ENCODE measurements at places on chromosomes 7 and 10. TPM values are rescaled to one million over a fixed set of nuclear protein-coding genes. Genes with fewer than 3 reads are reported as not detected.

The GNGT1 gene
- not detected for total RNA-seq

DNA sequence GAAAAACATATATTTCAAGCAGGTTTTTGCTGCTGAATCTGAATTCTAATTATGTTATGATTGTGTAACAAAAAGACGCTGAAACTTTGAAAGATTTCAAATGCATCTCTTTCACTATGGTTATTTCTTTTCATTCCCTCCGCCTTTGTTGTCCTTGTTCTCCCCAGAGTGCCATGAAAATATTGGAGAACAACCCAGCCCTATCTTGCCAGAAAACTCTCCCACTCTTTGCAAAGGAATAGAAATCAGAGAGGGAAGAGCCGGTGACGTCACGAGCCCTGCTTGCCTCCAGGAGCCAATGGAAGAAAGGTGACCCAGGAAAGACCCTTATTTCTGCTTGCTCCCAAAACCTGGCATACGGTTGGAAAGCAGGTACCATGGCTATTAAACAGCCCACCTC lies 3.4 kb downstream of the GFRA1 start:
- no peak for DNase-seq

GRCh38 chr10:110203500-110204455 lies 3.6 kb upstream of the MXI1 start:
- no peak for DNase-seq

DNA sequence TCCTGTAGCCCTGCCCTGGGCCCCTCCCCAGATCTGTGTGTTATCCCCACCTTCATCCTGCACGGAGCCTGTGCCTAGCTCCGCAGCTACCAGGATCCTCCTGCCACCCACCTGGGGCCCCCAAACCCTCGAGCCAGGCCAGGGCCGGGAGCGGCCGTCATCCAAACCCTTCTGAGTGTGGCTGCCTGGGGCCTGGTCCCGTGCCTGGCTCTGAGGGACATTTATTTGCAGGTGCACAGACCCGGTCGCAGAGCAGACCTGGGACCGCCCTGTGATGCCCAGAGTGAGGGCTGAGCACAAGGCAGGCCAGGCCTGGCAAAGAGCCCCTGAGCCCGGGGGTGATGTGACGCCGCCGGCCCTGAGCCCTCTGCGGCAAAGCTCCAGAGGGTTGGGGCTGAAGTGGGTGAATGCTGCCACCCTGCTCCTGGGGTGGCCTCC lies 27.4 kb upstream of the INPP5A start:
- DNase-seq = no peak

DNA sequence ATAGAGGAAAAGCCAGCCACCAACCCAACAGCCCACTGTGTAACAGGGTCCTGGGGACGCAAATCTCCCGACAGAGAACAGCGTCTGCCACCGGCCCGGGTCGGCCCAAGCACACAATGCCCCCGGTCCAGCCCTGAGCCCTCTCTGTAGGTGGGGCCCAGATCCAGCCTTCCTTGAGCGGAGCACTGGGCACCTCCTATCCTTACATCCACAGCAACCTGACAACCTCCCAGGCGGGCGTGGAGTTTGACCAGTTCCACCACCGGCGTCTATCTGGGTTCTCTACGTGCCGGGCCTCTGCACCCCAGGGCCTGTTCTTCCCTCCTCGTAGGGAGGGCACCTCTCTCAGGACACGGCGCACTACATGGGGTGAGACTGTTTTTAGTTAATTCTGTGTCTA lies 109.0 kb downstream of the CYTH3 start:
- no peak for DNase-seq

DNA sequence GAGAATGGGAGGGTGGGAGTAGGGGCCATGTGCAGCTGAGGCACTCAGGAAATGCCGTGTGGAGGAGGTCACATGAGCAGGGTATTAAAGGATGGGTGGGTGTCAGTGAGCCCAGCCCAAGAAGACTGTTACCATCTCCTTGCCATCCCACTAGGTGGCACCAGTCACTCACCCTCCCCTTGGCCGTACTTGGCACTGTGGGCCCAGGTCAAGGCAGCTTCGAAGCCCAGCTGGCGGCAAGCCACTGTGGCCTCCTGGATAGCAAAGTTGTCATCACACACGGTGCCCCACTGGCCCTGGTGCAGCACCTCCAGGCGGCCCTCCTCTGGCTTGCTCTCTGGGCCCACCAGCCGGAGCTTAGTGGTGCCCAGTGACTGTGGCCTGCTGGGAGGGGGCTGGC lies 5.4 kb downstream of the LOXL4 start:
- no peak for DNase-seq

DNA sequence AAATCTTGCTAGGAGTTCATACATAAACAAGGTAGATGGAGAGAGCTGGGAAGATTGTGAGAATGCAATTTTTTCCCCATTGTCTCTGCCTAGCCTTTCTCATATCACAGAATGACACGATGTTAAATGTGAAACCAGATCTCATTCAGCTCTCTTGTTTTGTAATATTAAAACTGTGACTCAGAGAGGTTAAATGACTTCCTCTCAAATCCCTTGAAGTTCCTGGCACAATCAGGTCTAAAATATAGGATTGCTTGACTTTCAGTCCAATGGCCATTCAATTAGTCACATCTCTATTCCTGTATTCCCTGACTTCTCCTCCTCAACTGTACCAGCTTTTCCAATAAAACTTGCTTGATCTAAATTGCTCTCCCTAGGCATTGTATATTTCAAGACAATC lies 3.1 kb downstream of the ANKRD22 start:
- DNase-seq = no peak

The HACD1 gene
- 2.7 TPM for total RNA-seq

The VAX1 gene
- total RNA-seq = not detected

GRCh38 chr7:55504967-55505658 lies 67.2 kb downstream of the VOPP1 start:
- no peak for DNase-seq

GRCh38 chr7:7251742-7252141 lies 69.4 kb downstream of the C1GALT1 start:
- no peak for DNase-seq

GRCh38 chr7:139730746-139731612 lies 46.8 kb downstream of the HIPK2 start:
- DNase-seq = no peak

- no peak for DNase-seq
These were observed 169.8 kb upstream of the GPR26 start for GRCh38 chr10:123496375-123496774.
